ENCODE measurements at places on chromosomes 2 and 18.

DNA sequence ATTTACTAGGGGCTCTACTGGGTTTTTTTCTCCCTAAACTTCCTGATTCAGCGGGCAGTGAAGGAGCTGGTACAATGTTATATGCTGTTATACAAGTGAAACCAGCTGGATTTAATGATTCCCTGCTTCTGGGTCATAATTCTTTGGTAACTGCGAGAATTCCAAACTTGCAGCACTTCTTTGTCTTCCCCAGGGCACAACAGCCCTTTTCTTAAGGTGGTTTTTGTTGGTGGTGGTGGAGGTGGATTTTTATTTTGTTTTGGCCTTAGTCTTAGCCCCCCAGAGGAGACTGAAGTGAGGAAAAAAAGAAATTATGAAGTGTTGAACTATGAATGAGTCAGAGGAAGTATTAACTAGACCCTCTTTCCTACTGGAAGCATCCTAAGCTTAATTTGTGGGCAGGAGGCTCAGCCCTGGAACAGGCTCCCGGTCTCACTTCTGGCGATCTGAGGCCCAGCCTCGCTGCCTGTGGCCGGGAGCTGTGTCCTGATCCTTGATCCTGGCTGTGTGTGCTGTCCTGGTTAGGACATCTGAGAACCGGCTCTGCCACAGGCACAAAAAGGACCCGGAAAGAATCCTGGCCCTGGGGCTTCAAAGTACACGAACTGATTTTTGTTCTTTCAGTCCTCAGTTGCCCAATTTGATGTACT is 141.9 kb downstream of the LYPD6B start:
- peaks cover 4% of the 10 kb centered on the region for H3K27me3 ChIP-seq
- H3K4me3 ChIP-seq, result no peak overlapping the region

- no peak overlapping the region for H3K27ac ChIP-seq
- no peaks in the 10 kb centered on the region for H3K36me3 ChIP-seq
- no peak overlapping the region for H3K4me3 ChIP-seq
- no peak for DNase-seq
- peaks cover 27% of the 10 kb centered on the region for H3K4me1 ChIP-seq
- H3K27me3 ChIP-seq, result peaks cover 6% of the 10 kb centered on the region
Measured at GRCh38 chr2:74578408-74578807, 23.9 kb downstream of the DOK1 start.

- DNase-seq, result no peak
- no peak overlapping the region for H3K4me3 ChIP-seq
- H3K4me1 ChIP-seq, result no peaks in the 10 kb centered on the region
- no peak overlapping the region for H3K27ac ChIP-seq
- no peaks in the 10 kb centered on the region for H3K36me3 ChIP-seq
Measured at GRCh38 chr2:140338795-140339194, 1558.6 kb upstream of the NXPH2 start.

DNA sequence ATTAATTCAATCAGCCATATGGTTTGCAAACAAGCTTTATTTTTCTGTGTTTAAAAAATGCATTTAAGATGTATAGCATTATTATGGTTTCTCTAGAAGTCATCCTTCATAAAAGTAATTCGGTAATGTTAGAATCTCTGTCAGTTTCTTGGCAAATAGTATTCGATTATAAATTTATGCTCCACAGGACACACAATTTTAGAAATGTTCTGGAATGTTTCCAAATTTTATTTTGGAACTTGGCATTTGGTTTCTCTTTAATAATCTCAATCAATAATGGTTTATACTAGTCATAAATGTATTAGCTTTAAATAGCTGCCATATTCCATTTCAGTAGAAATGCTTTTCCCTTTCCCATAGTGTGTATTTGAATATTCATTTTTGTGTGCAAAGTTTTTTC is 156.4 kb downstream of the PLCL1 start:
- H3K27me3 ChIP-seq, result no peaks in the 10 kb centered on the region
- H3K4me3 ChIP-seq, result no peak overlapping the region
- H3K27ac ChIP-seq, result no peak overlapping the region
- peaks cover 9% of the 10 kb centered on the region for H3K36me3 ChIP-seq
- no peak for DNase-seq

DNA sequence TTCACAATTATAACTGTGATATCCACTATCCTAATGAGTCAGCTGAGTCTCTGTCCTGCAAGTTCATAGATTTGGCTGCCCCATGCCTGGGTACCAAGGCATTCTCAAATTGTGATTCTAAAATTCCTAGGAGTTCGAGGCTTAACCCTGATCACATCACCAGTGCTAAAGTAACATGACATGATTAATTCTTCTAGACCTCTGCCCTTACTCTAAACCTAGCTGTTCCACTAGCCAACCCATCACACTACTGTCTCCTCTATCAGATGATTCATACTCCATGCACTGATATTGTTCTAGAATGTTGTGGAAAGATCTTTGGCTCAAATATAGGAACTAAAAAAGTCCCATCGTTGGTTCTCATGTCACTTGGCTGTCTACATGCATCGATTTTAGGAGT is 487.6 kb downstream of the PIK3C3 start:
- no peak overlapping the region for H3K4me3 ChIP-seq
- H3K27me3 ChIP-seq, result no peaks in the 10 kb centered on the region
- H3K36me3 ChIP-seq, result peaks cover 7% of the 10 kb centered on the region
- DNase-seq, result no peak
- H3K4me1 ChIP-seq, result no peaks in the 10 kb centered on the region

DNA sequence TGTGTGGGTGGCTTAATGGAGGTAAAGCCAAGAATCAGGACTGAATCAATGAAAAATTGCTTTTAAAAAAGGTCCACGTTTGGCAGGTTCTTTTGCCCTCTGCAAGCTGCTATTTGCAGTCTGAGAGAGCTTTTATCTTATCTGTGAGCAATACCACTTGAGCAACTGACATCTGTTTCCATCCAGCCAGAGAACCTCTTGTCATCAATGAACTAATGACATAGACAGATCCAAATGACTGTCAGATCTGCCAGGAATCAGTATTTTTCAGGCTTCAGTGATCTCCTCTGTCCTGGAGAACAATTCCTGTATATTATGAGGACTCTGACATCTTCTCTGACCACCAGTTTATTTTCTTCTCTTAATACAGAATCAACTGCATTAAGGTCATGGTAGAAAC is 608.1 kb downstream of the LRP1B start:
- no peaks in the 10 kb centered on the region for H3K27me3 ChIP-seq
- H3K27ac ChIP-seq, result no peak overlapping the region
- no peaks in the 10 kb centered on the region for H3K36me3 ChIP-seq

GRCh38 chr2:67880291-67880761 is 182.5 kb downstream of the C1D start:
- no peak overlapping the region for H3K4me3 ChIP-seq
- no peaks in the 10 kb centered on the region for H3K4me1 ChIP-seq
- DNase-seq, result no peak
- peaks cover 10% of the 10 kb centered on the region for H3K27me3 ChIP-seq
- no peaks in the 10 kb centered on the region for H3K36me3 ChIP-seq

- no peaks in the 10 kb centered on the region for H3K27me3 ChIP-seq
- H3K4me3 ChIP-seq, result no peak overlapping the region
- H3K36me3 ChIP-seq, result no peaks in the 10 kb centered on the region
- no peaks in the 10 kb centered on the region for H3K4me1 ChIP-seq
- no peak overlapping the region for H3K27ac ChIP-seq
Measured at GRCh38 chr2:55885127-55885943, 38.2 kb downstream of the EFEMP1 start.

DNA sequence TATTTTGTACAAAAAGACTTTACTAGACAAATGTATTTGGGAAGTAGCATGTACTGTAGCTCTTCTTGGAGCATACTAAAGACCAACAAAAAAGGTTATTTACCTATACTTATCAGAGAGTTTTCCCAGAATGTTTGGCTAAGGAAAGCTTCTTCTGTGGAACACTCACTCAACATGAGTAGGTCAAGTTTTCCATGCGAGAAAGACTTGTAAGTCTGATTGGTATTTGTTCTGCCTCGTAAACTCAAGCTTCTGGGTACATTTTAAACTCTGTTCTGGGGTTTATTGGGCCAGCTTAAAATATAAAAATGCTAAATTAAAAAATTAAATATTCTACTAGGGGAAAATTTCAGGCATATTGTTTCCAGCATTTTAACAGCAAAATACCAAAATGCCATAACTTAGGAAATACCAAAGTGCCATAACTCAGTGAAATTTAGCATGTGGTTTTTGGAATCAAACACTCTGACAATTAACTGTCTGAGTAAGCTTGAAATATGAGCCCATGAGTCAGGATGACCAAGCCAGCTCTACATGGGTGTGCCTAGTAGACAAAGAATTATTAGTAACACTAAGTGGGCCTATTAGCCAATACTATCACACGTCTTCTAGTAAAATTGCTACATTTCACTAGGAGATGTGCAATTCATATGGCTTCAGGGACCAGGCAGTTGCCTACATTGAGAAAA is 47.3 kb upstream of the SERPINE2 start:
- H3K4me1 ChIP-seq, result no peaks in the 10 kb centered on the region
- H3K27ac ChIP-seq, result no peak overlapping the region
- no peaks in the 10 kb centered on the region for H3K36me3 ChIP-seq
- peaks cover 4% of the 10 kb centered on the region for H3K27me3 ChIP-seq
- no peak for DNase-seq

DNA sequence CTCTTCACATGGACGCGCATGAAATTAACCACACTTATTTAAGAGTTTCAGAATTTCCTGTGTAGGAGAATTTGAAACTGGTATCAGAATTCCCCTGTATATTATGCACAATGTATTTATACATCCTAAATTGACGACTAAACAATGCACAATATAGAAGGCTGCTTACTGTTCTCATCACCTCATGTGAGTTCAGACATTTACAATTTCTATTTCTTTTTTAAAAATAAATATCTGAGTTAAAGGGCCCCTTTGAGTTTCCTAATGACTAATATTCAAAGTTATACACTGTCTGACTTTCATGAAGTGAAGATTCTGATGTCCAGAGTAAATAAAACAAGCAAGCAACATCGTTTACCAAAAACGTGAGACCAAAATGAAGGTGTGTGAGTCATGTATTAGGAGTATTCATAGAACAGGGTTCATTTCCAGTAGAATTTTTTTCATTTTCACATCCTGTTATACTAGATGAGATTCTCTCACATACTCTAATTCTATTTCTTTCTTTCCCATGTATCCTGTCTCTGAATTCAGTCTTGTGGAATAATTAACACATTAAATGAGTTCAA is 406.2 kb downstream of the NUP35 start:
- no peaks in the 10 kb centered on the region for H3K36me3 ChIP-seq
- no peak overlapping the region for H3K4me3 ChIP-seq
- no peaks in the 10 kb centered on the region for H3K4me1 ChIP-seq
- H3K27ac ChIP-seq, result no peak overlapping the region

DNA sequence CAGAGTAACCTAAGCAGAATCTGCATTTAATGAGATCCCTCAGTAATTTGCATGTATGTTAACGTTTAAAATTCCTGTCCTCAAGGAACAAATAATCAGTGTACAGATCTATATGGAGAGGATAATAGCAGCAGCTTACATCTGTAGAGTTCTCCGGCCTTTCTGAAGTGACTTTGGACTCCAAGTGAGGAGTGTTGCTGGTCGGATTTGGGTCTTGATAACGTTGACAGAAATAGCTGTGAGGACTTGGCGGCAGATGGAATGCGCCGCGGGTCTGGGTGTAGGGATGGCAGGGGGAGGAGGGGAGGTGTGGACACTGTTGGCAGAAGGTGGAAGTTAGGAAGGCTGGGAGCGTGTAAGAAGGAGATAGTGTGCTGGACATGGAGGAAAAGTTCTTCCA is 170.9 kb upstream of the GATA6 start:
- no peaks in the 10 kb centered on the region for H3K36me3 ChIP-seq
- no peak for DNase-seq
- H3K4me1 ChIP-seq, result peaks cover 4% of the 10 kb centered on the region
- H3K4me3 ChIP-seq, result no peak overlapping the region
- no peak overlapping the region for H3K27ac ChIP-seq

DNA sequence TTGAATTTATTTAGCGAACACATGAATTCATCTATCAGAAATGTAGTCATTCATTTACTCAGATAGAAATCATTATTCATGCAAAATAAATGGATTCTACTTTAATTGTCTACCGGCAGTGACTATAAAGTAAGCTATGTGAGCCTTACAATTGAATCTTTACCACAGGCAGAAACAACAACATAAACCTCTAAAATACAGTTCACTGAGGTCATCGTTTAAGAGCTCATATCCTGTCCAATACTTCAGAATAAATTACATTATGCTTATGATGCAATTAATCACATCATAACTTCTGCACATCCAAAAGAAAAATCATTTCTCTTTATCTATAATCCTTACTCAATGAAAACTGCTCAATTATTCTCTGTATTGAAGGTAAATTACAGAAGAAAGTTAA is 244.7 kb downstream of the HNMT start:
- H3K4me1 ChIP-seq, result no peaks in the 10 kb centered on the region
- H3K27me3 ChIP-seq, result no peaks in the 10 kb centered on the region

DNA sequence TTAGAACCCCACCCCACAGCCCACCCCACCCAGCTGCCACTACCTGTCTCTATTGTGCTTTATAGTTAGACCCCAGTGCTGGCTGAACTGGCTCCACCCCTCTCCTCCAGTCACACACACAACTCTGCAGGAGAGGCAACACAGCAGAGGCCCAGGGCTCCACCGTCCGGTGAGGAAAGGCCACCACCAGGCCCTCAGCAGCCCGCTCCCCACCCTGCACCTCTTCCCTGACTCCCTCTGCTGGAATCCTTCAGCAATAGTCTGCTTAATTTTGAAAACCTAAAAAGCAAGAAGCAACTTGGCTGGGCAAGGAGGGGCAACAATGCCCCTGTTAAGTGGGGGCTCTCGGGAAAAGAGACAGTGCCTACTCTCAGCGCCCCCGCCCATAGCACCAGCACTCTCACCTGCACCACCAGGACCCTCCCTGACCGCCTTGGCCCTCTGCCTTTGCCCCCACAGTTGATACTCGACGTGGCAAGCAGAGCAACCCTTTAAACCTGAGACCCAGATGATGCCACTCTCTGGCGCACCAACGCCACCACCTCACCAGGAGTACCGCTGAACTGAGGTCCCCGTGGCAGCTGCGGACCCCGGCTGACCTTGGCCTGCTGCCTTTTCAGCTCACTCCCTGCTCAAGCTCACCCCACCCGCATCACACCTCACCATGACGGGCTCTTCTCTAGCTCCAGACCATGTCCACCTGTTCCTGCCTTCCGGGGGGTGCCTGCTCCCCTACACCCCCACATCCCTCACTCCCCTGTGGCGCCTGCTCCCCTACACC is 45.7 kb downstream of the NDUFA10 start:
- H3K27ac ChIP-seq, result no peak overlapping the region
- H3K36me3 ChIP-seq, result peaks cover 15% of the 10 kb centered on the region
- H3K4me3 ChIP-seq, result no peak overlapping the region
- no peaks in the 10 kb centered on the region for H3K27me3 ChIP-seq

DNA sequence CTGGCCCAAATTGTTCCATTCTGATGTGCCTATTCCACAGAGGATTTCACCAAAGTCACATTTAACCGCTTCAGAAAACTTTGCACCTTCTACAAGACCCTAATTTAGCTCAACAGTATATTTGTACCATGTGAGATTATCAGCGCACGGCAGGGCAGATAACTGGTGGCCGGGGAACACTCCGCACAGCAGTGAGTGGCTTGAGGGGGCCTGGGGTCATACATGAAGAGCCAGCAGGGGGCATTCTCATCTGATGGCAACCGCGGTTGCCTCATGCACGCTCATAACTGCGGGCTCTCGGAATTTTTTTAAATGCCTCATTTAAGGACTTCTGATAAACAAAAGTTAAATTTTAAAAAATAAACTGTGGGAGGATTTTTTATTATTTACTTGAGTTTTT is 84.1 kb downstream of the BIN1 start:
- H3K27me3 ChIP-seq, result peaks cover 9% of the 10 kb centered on the region
- peaks cover 11% of the 10 kb centered on the region for H3K4me1 ChIP-seq
- no peak overlapping the region for H3K4me3 ChIP-seq
- no peak overlapping the region for H3K27ac ChIP-seq
- no peak for DNase-seq

GRCh38 chr2:3254442-3254941 is 123.1 kb downstream of the EIPR1 start:
- H3K4me3 ChIP-seq, result no peak overlapping the region
- H3K27ac ChIP-seq, result no peak overlapping the region
- H3K4me1 ChIP-seq, result peaks cover 19% of the 10 kb centered on the region
